ENCODE measurements at places on chromosomes 2 and 18. TPM values are rescaled to one million over a fixed set of nuclear protein-coding genes. Genes with fewer than 3 reads are reported as not detected.

Gene SCYGR4
- not detected for total RNA-seq

DNA sequence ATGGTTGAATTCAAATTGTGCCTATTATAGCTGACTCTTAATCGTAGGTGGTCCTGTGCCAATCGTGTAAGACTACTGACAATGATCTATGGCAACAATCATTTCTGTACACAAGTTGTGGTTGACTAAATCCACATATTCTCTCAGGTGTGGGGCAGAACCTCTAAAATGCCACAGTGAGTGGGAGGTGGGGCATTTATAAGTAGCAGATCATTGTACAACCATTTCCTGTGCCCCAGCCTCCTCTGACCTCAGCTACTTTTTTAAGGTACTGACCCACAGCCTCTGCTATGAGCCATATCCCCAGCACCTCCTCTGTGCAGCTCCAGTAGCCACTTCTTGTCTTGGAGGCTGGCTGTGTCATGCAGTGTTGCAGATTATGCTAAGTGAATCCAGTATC lies 48.6 kb upstream of the RAPH1 start:
- no peak overlapping the region for H3K4me3 ChIP-seq
- H3K36me3 ChIP-seq = no peaks in the 10 kb centered on the region
- H3K4me1 ChIP-seq = peaks cover 30% of the 10 kb centered on the region

Gene HOXD4
- not detected for total RNA-seq

- no peaks in the 10 kb centered on the region for H3K4me1 ChIP-seq
- peaks cover 11% of the 10 kb centered on the region for H3K27me3 ChIP-seq
- H3K27ac ChIP-seq = no peak overlapping the region
- H3K36me3 ChIP-seq = no peaks in the 10 kb centered on the region
- H3K4me3 ChIP-seq = no peak overlapping the region
- no peak for DNase-seq
Observed at GRCh38 chr2:235679471-235679870, 185.6 kb downstream of the AGAP1 start.

Gene FAM110C
- total RNA-seq = 0.51 TPM

DNA sequence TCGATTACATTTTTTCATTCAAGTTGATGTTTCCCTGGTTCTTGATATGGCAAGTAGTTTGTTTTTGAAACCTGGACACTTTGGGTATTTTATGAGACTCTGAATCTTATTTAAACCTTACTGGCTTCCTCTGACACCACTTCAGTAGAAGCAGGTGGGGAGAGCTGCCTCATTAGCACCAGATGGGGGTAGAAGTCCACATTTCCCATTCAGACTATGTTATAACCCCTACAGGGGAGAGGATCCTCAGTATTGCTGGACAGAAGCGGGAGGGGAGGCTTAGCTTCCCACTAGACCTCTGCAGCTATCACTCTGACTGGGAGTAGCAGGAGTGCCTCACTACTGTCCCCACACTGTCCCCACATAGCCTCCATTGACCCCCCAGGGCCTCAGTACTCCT lies 145.3 kb upstream of the SLC35G4 start:
- no peak overlapping the region for H3K27ac ChIP-seq
- no peak overlapping the region for H3K4me3 ChIP-seq
- DNase-seq = no peak
- no peaks in the 10 kb centered on the region for H3K36me3 ChIP-seq

DNA sequence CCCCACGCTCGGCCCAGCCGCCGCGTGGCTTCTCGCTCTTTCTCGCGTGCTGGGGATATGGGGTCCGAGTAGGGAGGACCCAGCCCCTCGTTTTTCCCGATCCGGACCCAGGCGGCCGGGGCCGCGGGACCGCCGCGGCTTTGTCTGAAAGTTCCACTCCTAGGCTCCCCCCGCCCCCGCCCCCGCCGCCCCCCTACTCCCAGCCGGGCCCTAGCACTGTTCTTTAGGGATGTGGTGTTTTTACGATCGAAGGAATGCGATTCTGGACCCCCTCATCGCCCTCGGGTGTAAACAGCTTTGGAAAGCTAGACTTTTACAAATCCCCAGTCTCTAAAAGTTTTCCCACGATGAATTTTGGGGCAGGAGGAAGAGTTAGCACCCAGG lies 819 bp downstream of the TGIF1 start:
- DNase-seq = no peak
- H3K27me3 ChIP-seq = no peaks in the 10 kb centered on the region
- peak overlapping the region; percentile 99 for H3K27ac ChIP-seq
- H3K4me3 ChIP-seq = peak overlapping the region; percentile 94

Gene CNTNAP5
- not detected for total RNA-seq

DNA sequence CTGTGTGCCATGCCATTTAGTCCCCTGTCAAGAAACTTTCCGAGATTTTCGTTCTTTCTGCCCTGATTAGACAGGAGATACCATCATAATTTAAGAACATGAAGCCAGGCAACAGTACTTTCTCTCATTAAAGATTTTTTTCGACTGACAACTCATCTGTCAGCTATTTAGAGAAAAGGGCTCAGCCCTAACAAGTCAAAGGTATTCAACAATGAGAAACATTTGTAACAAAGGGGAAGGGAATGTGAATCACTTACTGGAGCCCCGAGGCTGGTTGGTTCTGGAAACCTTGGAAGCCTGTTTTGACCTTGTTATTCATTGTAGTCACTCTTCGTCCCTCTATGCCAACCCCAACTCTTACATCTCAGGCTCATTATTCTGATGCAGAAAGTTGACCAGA lies 199.4 kb downstream of the SPP2 start:
- no peak overlapping the region for H3K27ac ChIP-seq
- no peaks in the 10 kb centered on the region for H3K27me3 ChIP-seq
- H3K4me1 ChIP-seq = peaks cover 2% of the 10 kb centered on the region
- no peak for DNase-seq
- H3K4me3 ChIP-seq = no peak overlapping the region

Gene POTEF
- total RNA-seq = not detected

Gene ERBB4
- not detected for total RNA-seq

Gene REG3G
- not detected for total RNA-seq

All from activated CD4-positive, alpha-beta T cell treated with anti-CD3 and anti-CD28 coated beads for 36 hours (primary cell).